Adipocyte (in vitro differentiated cells): ENCODE measurements at places on chromosomes 5 and 9.

- DNase-seq, result peak; percentile 51
These were observed 1.3 kb downstream of the PSAT1 start for GRCh38 chr9:78298046-78298765.

GRCh38 chr9:125119643-125120286 lies 23.6 kb downstream of the SCAI start:
- peak; percentile 50 for DNase-seq

DNA sequence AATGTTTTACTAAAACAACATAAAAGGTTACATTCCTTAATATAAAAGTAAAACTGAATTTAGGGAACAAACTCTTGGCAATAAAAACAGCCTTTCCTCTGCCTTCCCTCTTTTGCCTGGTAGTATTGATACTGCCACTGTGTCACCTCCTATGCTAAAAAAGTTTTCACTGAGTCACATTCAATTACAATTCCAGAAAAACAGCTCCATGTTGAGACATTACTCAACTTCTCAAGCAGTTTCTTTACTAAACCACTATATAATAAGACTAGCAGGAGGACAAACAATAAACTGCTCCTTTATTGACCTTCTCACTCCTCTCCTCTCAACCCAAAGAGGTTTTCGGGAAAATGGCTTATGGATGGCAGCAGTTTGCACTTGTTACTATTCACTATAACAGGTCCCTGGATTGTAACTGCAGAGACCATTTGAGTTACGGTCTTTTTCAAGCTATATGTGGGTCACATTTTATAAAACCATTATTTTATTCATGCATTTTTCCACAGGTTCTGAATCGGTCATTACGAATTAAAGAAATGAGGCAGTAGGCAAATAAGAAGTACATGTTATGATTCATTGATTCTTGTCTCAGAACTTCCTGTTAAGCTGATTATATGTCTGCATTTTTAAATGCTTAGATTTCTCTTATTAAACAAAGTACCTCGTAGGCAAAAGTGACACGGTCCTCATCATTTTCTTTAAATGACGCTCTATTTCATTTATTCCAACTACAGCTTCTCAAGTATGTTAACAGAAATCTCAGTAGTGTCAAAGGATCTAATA lies 2.1 kb downstream of the ZDHHC21 start:
- no peak for DNase-seq

DNA sequence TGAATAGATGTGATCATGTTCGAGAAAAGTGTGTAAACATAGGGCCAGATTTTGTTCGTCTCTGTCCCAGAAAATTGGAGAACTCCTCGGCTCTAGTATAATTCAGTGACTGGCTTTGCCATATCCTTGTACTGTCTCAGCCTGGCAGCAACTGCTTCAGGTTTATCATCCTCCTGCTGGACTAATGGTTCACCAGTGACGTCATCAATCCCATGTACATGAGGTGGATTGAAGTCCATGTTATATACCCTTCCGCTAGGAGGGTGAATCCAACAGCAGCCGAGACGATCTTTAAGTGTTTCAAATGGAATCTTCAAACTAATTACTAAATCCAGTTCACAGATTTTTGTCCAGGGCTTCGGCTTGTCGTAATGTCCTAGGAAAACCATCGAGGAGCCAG lies 17.1 kb upstream of the PLPP1 start:
- no peak for DNase-seq

DNA sequence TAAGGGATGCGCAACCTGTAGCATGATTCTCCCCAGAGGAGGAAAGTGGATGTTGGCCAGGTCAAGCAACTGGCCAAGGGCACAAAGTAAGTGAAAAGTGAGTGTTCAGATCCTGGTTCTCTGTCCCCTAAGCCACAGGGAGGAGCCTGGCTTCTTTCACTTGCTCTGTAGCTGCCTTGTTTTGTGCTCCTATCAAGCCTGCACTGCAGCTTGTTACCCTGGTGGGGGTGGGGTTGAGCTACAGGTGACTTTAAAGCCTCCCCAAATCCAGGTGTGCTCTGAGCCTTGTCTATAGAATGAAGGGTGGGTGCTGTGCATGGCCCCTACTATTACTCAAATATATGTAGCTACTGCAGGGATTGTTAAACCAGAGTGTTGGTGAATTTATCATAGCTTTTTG lies 32.9 kb downstream of the RALGPS1 start:
- no peak for DNase-seq

- peak; percentile 77 for DNase-seq
These were observed 26.3 kb upstream of the CDKN2AIPNL start for GRCh38 chr5:134437847-134438581.

- no peak for DNase-seq
These were observed 64.2 kb upstream of the GPR151 start for GRCh38 chr5:146580237-146580636.

- peak; percentile 29 for DNase-seq
These were observed 7.2 kb upstream of the XPA start for GRCh38 chr9:97704345-97704677.

- no peak for DNase-seq
These were observed 316.3 kb downstream of the GABRB2 start for GRCh38 chr5:161230221-161230620.

- DNase-seq, result peak; percentile 12
These were observed 164.6 kb upstream of the MEF2C start for GRCh38 chr5:89047571-89047970.

DNA sequence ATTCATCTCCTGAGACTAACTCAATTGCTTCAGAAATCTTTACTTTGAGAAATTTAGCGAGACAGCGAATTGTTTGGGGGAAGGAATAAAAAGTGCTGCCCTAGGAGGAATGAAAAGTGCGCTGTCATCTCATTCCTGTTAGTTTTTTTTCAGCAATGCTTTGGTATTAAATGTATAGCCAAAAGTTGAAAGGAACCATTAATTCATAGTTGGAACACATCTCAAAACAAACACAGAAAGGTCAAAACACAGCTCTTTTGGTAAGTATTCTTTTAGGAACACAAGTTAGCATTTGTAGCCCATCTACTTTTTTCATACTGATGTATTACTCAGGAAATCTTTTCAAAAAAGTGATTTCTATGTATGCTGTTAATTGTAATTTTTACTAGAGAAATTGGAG lies 109.1 kb downstream of the NNT start:
- DNase-seq, result no peak

DNA sequence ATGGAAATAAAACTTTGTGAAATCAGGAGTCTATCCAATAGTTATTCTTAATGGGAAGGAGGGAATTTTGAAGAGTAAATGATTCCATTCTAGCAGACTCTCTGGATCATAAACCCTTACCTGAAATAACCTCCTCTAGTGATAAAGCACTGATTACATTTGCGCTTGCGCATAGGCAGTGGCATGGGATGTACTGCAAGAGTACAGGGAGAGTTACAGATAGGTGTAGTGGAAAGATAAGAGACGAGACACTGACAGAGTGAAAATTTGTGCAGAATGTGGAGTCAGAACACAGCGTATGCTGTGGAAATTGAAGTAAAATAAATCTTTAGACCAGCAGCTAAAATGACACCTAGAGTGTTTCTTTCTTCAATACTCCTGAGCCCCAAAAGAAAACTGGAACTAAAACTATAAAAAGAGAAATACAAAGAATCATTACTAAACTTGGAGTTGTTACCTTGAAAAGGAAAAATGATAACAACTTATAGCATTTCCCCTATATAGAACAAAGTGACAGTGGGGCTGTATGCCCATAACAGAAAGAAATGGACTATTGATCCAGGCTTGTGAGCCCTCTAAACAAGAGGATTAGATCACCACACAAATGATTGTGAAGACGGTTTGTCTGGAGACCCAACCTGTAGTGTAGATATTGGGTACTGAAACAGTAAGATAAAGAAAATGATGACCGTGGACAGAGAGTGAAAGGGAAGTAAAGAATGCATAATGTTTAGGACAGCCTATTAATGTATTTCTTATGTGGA lies 1471.2 kb upstream of the NUDT12 start:
- DNase-seq, result no peak

DNA sequence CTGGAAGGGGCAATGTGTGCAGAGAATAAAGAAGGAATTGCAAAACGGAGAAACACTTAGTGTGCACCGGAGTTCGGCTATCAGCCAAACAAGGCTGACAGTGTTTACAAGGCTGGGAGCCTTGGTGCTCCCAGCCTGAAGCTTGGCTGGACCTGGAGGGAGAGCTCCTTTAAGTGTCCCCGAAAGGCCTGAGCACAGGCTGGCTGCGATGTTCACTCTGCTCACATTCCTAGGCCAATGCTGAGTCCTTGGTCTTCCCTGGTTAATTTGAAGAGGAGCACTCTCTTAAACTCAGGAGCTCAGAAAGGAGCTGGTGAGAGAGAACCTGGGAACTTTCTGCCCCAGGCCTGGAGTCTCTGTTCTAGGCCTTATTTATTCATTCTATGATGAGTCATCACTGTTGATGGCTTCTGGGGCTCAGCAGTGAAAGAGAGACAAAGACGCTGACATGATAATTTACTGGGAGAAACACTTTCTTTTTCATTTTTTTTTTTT lies 88.6 kb upstream of the MYO10 start:
- DNase-seq, result peak; percentile 66

DNA sequence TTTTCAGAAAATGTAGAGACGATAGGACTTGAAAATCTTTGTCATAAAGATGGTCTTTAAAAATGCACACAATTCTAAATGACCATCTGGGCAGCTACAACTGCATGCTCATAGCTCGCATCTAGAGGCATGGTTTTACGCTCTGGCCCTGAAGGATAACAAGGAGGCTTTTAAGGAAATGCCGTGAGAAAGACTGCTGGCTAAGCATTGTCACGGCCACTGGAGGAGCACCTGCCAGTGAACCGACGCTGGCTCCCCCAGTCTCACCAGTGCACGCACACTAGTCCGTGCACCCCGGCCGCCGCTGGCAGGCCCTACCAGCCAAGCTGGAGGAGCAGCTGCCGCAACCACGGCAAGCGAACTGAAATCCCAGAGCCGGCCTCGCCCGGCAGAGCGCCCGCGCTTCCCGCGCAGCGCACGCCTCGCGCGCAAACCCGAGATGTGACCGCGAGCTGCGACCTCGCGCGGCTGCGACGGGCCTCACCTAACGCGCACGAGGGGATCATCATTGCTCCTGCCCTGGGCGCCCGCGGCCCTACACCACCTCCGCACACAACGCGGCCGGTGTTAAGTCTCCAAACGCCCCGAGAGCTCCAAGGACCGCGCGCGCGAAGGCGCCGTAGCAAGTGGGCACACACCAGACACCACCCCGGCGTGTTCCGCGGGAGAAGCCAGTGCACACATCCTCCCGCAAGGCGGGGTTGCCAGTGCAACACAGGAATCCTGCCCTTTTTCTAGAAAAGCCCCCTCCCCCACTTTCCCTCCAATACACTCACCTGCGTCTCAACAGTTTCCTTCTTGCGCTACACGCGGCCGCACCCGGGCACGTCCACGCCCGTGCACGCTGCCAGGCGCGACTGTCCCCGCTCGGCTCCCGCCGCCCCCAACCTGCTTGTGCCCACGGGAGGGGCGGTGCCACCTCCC lies 5.3 kb downstream of the ELAVL2 start:
- DNase-seq, result peak; percentile 3

- no peak for DNase-seq
These were observed 8.7 kb downstream of the ASTN2 start for GRCh38 chr9:117405950-117406705.
